NCI-H1436 treated with DMSO at 0.1 percent for 48 hours (cell line): ENCODE measurements at places on chromosomes 11 and 22.

DNA sequence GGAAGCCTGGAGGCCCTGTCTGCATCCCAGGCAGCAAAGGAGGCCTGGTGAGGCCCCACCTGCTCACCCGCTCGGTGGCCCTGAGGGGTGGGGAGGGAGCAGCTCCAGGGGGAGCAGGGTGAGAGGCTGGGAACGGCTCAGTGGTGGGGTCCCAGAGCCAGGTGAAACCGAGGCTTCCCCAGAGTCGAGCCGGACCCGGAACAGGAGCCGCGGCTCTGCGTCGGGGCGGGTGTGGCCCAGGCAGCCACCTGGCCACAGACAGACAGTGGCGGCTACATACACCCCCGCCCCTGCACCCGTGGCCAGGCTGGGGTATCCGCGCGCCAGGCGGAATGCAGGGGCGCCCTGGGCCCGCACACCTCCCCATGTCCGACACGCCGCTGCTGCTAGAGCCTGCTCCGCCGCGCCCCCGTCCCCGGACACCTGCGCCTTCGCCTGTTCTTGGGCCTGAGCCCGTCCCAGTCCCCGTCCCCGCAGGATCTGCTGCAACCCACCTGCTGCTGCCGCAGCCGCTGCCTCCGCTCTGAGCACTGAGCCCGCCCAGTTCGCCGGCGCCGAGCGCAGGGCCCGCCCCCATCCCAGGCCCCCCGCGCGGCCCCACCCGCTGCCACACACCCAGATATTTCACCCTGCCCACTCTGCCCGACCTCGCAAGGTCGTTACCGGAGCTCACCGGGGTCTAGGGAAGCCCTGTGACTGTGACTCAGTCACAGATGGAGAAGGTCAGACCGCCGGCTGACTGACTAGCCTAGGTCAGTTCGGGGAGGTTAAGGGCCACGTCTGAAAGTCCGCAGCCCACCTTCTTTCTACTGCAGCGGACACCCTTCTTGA lies at the start of gene SLC7A4:
TSS of gene SLC7A4 (minus strand) at position 525 of the 831 bp plus-strand sequence. CDS start 749 bp downstream, outside the sequence.
- DNase-seq, result no peak

GRCh38 chr11:126585774-126586491 lies 230.4 kb downstream of the ST3GAL4 start:
- no peak for DNase-seq

DNA sequence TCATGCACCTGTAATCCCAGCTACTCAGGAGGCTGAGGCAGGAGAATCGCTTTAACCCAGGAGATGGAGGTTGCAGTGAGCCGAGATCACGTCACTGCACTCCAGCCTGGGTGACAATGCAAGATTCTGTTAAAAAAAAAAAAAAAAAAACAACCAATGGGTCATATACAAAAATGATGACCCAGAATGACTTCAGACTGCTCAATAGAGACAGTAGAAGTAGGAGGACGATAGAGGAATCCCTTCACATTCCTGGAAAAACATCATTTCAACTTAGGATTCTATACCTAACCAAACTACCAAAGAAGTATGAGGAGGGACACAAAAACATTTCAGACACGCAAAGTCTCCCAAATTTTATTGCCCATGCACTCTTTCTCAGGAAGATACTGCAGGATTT lies 14.1 kb upstream of the CBX7 start:
- no peak for DNase-seq

DNA sequence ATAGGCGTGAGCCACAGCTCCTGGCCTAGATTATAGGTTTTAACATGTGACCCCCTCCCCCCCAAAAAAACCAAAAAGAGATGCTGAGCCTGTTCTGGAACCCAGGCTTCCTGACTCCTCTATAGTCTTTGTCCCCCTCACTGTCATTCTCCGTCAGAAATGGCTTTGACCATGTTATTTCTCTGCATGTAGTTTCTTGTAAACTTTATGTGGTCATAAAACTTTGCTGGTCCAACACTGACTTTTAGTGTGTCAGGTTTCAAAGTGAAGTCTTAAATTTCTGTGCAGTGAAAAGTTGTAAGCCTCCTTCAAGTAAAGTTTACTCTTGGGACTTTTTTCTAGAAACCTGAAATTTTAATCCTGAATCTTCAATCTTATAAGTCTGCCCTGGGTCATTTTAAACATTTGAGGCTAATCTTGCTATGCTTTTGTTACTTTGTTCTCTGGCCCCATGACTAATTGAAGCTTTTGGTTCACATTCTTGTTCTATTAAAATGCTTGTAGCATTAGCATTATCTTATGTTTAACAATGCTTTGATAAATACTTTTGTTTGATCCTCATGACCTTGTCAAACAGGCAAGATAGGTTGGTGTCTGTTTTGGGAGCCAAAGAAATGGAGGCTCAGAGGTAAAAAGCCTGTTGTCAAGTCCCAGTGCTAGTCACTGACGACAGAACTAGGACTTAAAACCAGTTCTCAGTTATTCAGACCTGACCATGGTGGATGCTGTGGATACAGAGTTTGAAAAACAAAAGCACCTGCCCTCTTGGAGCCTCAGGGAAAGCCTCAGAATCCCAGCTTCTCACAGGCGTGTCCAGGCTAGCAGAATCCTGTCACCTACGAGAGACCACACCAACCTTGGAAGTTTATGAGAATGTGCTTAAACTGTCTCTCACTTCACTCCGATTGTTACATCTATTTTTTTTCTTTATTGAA lies 87.7 kb upstream of the HORMAD2 start:
- no peak for DNase-seq

DNA sequence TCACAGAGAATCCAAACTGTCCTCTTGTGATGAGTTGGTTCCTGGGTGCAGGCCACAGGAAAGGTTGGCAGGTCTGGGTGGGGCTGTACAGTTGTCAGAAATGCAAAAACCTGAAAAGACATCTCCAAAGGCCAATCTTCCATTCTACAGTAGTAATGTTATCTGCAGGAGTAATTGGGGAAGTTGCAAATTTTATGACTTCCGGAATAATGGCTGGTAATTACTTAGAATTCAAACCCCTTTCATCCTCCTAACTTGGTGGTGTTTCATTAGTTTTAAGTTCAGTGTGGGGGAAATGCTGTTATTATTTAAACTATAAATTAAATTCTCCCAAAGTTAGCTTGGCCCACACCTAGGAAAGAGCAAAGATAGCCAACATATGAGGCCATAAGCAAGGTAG lies 64.7 kb upstream of the FAT3 start:
- no peak for DNase-seq

DNA sequence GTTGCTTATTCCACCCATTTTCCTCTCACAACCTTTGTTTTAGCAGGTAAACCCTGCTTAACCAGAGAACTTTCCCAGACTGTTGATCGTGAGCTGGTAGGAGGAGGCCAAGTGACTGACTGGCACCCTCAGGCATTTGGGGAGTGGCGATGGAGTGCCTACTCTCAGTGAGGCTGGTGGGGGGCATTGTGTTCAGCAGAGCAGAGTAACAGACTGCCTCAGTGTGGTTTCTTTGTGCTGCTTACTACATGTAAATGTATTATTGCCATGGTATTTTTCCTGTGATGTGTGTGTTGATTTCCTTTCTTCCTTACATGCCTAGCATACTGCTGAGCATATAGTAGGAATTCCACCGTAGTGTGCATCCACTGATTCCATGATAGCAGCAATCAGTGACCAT lies 2.6 kb downstream of the MARK2 start:
- DNase-seq, result no peak

- DNase-seq, result no peak
These were observed 2.9 kb downstream of the TEAD1 start for GRCh38 chr11:12677131-12677530.

GRCh38 chr11:45149483-45150056 lies 3.1 kb downstream of the PRDM11 start:
- no peak for DNase-seq

DNA sequence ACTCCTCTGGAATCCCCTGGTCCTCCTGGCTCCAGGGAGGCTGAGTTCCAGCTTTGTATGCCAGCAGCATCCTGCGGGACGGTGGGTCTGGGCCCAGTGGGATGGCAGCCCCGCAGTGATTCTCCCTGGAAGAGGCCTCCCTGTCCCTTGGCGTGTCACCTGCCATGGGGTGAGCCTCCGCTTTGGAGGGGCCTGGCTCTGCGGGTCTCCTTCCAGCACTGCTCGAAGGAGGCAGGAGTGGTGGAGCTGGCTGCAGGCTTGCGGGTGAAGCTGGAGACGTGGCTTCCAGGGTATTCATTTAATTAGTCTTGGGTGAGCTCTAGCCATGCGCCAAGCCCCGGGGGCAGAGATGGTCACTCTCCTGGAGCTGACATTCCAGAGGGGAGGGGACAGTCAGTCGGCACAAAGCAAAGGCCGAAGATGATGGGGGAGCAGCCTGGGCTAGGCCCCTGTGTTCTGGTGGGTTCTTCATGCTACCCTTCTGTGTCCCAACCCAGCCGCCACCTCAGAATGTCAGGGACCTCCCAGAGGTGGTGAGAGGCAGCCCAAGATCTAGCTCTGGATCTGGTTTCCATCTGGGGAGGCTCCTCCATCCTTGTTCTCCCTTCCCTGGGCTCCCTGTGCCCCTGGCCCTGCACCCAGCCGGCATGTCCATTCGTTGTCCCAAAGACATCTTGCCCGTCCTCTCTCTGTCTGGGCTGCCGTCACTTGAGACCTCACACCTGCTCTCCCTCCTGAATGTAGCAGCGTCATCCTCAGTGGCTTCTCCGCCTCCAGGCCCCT lies 1332.5 kb downstream of the BRD1 start:
- no peak for DNase-seq

- DNase-seq, result no peak
These were observed 9.8 kb downstream of the KCNJ1 start for GRCh38 chr11:128857341-128857740.

GRCh38 chr22:49303061-49303735 lies 524.5 kb downstream of the BRD1 start:
- no peak for DNase-seq

- no peak for DNase-seq
These were observed 67.0 kb downstream of the FANCF start for GRCh38 chr11:22558664-22559063.

- no peak for DNase-seq
These were observed 21.5 kb downstream of the LRRC32 start for GRCh38 chr11:76649011-76649410.

DNA sequence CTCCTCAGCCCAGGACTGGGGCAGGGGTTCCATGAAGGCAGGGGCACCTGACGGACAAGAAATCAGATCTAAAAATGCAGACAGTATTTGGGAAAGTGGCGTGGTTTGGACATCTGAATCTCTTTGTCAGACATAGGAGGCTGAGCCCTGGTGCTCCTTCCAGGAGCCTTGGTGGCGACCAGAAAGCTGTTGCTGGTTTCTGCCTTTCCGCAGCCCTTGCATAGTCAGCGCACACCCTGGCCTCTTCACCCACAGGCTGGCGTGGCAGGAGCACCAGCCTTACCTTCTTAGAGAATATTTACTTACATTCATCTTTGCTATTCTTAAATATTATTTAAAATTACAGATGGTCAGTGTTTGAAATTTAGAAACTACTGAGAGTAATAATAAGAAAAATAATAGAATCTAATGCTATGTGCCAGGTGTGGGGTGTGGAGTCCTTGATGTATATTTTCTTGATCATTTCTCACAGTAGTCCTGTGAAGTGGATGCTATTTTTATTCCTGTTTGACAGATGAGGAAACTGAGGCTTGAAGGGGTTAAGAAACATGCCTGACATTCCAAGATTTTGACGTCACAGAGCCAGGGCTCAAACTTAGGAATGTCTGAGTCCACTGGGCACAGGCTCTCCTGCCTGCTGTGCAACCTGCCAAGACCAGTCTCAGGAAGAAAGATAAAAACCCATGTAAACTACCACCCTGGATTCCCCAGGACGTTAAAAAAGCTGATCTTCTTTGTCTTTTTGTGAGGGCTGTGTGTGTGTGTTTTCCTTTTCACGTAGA lies 51.6 kb downstream of the TBC1D22A start:
- no peak for DNase-seq

DNA sequence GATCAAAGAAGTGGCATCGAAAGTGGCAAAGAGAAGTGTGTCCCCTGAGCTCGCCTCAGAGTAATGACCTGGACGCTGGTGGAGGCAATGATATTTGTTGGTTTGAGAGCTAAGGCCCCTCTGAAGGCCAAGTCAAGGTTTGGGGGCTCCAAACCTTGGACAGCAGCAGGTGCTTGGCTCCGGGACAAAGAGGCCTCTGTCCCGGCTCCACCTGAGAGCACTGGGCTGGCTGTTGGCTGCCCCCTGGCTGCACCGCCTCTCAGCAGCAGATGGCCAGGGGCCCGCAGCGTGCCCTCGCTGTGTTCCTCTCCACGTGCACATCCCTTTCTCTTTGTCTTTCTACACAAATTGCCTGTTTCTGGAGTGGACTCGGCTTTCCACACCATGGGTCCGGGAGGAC lies 301.3 kb downstream of the NTM start:
- no peak for DNase-seq

DNA sequence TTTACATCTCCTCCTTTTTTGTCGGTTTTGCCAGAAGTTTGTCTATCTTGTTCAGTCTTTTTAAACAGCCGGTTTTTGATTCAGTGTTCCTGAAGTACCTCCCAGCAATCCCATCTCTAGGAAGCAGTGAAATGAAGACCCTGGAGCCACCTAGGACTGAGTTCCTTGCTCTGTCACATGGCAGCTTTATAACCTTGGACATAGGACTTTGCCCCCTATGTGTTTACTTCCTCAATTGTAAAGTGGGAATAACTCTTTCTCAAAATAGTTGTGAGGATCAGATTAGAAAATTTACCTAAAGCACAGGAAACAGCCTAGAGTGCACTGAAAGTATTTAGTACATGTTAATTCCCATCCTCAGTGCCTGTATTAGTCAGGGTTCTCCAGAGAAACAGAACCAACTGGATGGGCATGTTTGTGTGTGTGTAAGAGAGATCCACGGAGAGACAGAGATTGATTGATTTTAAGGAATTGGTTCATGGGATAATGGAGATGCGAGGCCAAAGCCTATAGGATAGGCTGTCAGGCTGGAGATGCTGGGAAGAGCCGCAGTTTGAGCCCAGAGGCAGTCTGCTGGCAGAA lies 20.0 kb downstream of the FAM83F start:
- no peak for DNase-seq

DNA sequence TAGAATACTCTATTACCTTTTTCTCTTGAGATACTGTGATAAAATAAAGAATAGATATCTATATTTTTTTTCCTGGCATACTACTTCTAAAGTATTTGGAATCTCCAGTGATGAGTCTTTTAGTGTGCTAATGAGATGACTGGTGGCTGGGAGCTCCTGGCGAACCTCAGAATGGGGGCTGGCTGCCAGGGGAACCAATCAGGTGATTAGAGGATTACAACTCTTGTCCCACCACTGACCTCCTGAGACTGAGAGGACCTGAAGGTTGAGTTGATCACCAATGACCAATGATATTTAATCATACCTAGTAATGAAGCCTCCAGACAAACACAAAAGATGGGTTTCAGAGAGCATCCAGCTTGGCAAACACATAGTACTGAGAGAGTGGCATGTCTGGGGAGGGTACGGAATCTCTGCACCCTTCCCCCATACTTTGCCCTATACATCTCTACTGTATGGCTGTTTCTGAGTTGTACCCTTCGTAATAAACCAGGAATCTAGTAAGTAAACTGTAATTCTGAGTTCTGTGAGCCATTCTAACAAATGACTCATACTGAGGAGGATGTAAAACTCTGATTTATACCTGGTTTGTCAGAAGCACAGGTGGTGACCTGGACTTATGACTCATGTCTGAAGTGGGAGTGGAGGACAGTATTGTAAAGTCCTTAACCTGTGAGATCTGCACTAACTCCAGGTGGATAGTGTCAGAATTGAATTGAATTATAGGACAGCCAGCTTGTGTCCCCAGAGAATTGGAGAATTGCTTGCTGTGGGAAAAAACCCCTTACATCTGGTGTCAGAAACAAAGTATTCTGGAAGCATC lies 325.3 kb upstream of the LRRC4C start:
- DNase-seq, result no peak
